ENCODE measurements at places on chromosomes 3 and 15.

- DNase-seq, result peak; percentile 34
These were observed 25.8 kb downstream of the SIAH2 start for GRCh38 chr3:150736903-150737832.

GRCh38 chr15:77622209-77622933, 10.3 kb downstream of the LINGO1 start:
- no peak for DNase-seq

- DNase-seq, result peak; percentile 1
These were observed 901 bp downstream of the ICE2 start for GRCh38 chr15:60477916-60478565.

GRCh38 chr15:90013503-90013937, 12.4 kb downstream of the ZNF710 start:
- peak; percentile 82 for DNase-seq

GRCh38 chr3:118127992-118128391, 906.7 kb downstream of the IGSF11 start:
- DNase-seq, result no peak

- no peak for DNase-seq
These were observed 27.4 kb upstream of the PLSCR2 start for GRCh38 chr3:146496726-146497125.

GRCh38 chr3:51198477-51198876, 186.6 kb upstream of the MANF start:
- no peak for DNase-seq

DNA sequence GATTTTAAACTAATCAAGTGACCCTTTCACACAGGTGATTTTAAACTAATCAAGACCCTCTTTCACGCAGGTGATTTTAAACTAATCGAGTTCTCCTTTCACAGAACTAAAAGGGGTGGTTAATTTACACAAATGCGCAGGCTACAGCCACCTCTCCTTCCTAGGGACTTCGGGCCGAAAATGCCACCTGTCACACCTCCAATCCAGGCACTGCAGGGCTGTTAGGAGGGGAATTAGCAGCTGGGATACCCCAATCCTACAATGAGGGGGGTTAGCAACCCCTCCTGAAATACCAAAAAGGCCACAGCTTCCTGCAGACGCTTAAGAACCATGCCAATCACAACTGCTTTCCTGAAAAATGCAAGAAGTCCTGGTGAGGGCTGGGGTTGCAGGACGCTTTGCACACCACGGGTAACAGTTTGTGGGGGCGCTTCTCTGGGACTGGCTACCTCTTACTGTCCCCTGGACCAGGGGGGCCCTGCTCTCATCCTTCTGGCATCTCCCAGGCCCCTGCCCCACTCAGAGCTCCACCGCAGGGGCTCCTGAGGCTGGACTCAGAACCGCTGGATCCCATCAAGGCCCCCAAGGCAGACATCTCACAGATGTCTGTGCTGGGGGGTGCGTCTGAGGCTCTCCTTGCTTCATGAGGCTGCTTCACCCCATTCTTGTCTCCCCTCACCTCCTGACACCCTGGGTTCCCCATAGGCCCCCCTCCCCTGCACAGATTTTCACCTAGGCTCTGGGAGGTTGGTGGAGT, 145.9 kb downstream of the OR4M2 start:
- DNase-seq, result no peak

DNA sequence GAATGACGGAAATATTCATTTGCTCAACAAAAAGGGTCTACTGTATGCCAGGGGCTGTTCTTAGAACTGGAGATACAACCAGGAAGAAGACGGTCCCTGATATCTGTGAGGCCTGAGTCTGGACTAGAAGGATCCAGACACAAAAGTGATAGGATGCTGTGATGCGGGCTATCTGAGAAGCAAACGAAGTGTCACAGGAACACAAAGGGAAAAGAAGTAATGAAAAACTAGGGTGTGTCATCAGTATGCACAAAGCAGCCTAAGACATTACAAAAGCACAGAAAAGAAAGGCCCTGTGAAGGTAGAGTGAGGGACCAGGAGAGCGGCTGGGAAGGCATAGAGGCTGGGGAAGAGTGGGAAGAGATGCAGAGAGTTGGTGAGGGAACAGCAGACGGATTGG, 63.3 kb upstream of the C3orf80 start:
- no peak for DNase-seq

GRCh38 chr3:38038447-38038911, 529 bp upstream of the DLEC1 start:
- peak; percentile 17 for DNase-seq

DNA sequence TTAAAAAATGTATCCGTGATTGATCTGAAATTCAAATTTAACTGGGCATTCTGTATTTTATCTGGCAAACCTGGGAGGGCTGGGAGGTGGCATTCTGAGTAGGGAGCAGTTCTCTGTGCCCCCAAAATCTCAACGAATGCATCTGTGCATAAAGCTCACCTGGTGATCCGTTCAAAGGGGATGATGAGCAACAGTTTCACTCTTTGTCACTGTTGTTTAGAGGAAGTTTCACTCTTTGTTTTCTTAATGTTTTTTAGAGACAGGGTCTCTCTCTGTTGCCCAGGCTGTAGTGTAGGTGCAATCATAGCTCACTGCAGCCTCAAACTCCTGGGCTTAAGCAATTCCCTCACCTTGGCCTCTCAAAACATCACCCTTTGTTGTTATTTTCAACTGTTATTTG, 186.7 kb downstream of the SSR3 start:
- DNase-seq, result no peak

DNA sequence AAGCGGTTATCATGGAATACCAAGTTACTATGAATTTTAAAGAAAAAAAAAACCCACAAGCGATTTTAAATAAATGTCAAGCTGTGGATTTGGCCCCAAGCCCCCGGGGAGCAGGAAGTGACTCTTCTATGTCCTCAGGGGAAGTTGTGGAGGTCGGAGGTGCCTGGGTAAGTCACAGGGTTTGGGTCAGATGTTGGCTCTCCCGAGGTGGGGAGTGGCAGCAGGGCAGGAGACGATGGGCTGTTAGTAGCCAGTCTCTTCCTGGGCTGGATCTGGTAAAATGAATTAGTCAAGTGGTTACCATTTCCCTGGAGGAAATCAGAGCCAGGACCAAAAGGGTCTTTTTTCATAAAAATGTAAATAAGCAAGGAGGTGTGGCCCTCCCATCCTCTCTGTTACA, 316.7 kb downstream of the TLE3 start:
- no peak for DNase-seq

- no peak for DNase-seq
These were observed 566 bp upstream of the MKRN3 start for GRCh38 chr15:23564821-23565394.

- DNase-seq, result no peak
These were observed 318.1 kb upstream of the IGF1R start for GRCh38 chr15:98330258-98330657.

DNA sequence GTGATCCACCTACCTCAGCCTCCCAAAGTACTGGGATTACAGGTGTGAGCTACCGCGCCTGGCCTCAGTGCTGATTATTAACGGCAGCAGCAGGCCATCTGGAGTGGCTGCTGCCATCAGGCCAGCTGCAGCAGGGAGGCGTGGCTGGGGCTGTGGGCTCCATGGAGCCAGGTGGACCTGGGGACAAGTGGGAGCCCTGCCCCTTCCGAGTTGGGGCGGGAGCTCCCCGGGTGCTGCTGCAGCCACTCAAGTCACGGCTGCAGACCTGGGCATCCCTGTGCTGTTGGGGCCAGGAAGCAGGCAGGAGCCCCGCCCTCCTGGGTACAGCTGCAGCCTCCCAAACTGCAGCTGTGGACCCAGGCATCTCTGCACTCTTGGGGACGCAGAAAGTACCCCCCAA, 23.9 kb downstream of the LRRC49 start:
- no peak for DNase-seq

DNA sequence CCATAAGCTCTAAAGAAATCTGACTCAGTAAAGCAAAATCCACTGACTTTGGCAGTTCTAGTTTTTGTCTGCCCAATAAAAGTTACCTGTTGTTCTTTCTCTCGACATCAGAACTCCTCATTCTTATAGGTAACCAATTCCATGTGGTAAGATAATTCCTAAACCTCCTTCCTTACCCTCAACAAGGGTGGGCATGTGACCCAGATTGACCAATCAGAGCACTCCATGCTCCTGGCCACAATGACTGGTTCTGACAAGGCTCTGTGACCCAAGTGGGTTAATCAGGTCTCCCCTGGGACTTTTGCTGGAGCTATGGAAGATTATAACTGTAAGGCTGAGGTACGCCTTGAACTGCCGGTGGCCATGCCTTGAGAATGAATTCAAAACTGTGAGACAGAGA, 31.7 kb downstream of the LINS1 start:
- no peak for DNase-seq

DNA sequence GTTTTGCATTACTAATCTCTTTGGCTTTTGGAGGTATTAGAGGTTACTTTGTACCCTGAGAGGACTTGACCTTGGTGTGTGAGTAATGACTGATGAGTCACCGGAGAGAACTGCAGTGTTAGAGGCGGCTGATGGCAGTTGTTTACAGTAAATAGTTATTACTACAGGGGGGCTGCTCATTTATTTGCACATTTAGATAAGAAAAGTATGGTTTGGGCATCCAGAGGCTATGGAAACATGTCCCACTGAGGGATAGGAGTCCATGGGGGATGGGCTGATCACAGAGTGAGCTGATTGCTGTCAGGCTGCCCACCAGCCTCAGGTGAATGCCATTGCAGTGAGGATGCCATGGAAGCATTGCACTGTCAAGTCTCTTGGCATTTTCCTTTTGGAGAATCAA, 17.3 kb upstream of the STAC start:
- no peak for DNase-seq

DNA sequence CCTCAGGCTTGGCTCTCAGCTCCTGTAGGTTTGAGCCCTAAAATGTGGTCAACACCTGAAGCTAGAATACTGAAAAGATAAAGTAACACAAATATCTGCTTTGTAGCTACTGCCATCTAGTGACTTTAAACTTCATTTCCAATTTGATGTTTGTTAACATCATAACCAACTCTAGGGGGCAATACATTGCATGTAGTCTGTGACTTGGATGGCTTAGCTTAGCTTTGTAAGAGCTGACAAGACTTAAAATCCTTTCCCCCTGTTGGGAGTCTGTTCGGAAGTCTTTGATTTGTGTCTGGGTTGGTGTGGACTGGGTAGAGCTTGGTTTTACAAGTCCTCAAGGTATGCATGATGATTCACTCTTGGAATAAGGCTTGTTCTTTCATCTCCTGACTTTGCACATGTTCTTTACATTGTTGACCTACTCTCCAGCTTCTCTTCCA, 51.7 kb downstream of the SCN11A start:
- DNase-seq, result no peak

GRCh38 chr3:184344579-184345316, 7.3 kb downstream of the FAM131A start:
- no peak for DNase-seq

- no peak for DNase-seq
These were observed 179.4 kb downstream of the CHST2 start for GRCh38 chr3:143298886-143299535.

GRCh38 chr3:159982442-159982974, 6.1 kb upstream of the IL12A start:
- DNase-seq, result no peak

DNA sequence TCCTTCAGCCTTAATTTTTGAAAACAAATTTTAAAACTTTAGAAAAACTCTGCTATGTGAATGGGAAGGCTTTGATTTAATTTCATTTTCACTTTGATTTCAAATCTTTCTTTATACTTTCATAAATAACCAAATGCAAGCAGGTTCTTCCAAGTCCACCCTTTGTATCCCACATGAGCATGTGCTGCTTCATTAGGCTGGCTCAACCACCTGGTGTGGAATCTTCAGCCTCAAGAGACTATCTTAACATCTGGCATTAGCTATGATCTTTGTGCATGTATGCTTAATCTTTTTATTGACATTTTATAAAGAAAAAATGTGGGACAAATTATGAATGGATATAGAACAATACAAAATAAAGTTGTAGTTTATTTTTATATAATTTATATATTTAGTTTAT, 81.8 kb upstream of the MLF1 start:
- no peak for DNase-seq

GRCh38 chr3:176661432-176661964, 535.8 kb downstream of the TBL1XR1 start:
- DNase-seq, result no peak

GRCh38 chr3:123632161-123632655, 47.4 kb upstream of the HACD2 start:
- DNase-seq, result no peak

- DNase-seq, result no peak
These were observed 25.5 kb downstream of the FAN1 start for GRCh38 chr15:30929064-30929669.

DNA sequence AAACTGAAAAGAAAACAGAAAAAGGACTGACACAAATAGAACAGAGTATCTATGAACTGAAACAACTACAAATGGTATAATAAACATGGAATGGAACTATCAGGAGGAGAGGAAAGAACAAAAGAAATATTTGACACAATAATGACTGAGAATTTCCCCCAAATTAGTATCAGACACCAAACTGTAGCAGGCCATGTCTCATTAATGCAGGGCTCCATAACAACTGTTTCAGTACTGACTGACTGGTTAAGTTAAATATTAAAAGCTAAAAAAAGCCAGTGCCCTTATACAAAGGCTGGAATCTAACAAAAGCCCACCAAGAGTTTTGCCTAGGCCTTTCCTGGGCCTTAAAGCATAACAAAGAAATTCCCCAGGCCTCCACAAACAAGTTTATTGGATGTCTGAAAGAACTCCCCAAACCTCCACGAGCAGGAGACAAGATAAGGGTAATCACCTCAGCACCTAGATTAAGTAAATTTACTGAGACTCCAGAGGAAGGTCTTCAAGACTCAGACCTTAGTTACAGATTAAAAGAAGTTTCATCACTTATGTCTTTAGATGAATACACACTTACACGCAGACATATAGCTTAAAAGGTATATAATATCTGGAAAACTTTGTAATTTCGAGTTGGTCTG, 45.7 kb downstream of the KPNA1 start:
- no peak for DNase-seq

- DNase-seq, result no peak
These were observed 133.8 kb downstream of the GMNC start for GRCh38 chr3:190728574-190729246.

DNA sequence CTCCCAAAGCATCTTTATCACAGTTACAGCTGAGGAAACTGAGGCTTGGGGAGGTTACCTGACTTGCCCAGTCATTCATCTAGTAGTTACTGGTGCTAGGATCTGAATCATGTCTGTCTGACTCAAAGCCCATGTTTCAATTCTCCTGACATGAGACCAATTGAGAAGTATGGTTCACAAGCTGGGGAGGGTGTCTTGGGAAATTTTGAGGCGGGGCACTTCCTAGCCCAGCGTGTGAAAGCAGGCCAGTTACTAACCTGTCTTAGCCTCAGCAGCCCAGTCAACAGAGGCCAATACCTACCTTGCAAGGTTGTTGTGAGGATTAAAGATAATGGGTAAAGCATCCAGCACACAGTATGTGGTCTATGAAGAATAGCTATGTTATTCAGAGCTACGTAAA, 37.0 kb downstream of the CLDN18 start:
- no peak for DNase-seq

- DNase-seq, result no peak
These were observed 1.9 kb upstream of the ALS2CL start for GRCh38 chr3:46695177-46695961.

All from naive thymus-derived CD8-positive, alpha-beta T cell (primary cell).